Right renal pelvis (tissue), 4 donors: ENCODE measurements at places on chromosomes 12 and 14. TPM values are rescaled to one million over a fixed set of nuclear protein-coding genes. Genes with fewer than 3 reads are reported as not detected.

DNA sequence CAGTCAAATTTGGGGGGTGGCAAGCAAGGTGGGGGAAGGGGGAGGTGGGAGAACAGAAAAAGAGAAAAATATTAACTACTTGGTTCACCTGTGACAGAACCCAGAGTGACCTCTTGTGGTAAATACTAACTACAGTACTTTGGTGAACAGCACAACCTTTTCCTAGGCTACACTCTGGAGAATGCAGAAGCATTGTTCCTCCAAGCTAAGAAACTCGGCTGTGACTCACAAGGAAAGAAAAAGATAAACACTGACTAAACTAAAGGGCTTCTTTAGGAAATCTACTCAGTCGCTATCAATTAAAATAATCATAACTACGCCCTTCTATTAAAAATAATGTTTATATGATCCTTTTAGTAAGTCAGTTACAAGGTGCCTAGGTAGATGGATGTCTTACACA lies 5.4 kb downstream of the KCNH5 start:
- DNase-seq: peak; percentile 12

GRCh38 chr12:27564612-27565213 lies 40.7 kb downstream of the PPFIBP1 start:
- DNase-seq: no peak

DNA sequence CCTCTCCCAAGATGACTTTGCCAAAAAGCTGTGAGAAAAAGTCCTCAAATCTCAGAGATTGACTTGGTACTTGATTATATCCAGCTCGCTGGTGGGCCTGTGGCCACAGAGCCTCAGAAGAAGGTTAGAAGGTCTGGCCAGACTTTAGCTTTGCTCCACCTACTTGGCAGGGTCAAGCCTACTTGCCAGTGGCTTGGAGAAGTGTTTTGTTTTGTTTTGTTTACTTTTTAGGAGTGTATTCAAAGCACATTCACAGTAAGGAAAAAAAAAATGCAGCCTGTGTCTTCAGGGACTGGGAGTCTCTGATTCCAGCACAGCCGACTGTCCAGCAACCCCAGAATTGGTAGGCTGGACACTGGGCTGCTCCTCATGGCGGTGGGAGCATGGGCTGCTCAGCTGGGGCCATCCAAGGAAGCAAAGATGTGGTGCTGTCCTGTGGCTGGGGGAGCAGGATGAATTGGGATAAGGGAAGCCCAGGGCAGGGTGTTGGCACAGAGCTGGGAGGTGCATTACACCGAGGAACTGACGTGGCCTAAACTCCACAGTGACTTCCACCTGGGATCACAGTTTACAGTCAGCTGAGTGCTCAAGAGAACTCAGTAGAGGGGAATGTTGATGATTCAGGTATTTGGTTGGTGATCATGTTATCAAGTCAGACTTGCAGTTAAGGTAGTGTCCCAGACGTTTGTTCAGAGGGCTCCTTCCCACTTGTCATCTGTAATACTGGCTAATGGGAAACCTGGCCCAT lies 73.5 kb downstream of the PPP2R5C start:
- no peak for DNase-seq

- DNase-seq: no peak
Measured at GRCh38 chr12:114760151-114760877, 76.3 kb upstream of the TBX3 start.

- DNase-seq: no peak
Measured at GRCh38 chr14:51613416-51613815, 38.3 kb upstream of the FRMD6 start.

DNA sequence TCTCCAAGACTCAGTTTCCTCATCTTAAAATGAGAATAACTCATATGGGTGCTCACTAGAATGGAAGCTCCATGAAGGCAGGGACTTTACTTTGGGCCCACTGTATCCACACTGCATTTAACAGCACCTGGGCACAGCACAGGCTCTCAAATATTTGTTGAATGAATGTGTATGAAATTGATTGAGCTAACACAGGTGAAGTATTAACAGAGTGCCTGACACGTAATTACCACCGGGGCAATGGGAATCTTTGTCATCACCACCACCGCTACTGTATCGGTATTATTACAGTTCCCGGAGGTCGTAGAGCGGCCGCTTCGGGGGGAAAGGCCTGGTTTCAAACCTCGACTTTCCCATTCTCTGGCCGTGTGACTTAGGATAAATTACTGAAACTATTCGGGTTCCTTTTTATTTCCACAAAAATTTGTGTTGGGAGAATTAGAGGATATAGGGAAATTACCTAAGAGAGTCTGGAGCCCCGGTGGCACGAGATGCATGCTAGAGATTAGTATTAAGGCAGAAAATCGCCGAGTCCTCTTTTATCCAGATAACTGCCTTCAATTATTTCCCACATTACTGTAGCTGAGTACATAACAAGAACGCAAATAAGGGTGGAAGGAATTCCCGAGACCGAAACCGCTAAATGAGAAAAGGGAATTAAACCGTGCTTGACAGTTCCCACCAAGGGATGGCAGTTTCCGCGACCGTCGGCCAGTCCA lies 1.0 kb upstream of the RIC8B start:
- DNase-seq: no peak

DNA sequence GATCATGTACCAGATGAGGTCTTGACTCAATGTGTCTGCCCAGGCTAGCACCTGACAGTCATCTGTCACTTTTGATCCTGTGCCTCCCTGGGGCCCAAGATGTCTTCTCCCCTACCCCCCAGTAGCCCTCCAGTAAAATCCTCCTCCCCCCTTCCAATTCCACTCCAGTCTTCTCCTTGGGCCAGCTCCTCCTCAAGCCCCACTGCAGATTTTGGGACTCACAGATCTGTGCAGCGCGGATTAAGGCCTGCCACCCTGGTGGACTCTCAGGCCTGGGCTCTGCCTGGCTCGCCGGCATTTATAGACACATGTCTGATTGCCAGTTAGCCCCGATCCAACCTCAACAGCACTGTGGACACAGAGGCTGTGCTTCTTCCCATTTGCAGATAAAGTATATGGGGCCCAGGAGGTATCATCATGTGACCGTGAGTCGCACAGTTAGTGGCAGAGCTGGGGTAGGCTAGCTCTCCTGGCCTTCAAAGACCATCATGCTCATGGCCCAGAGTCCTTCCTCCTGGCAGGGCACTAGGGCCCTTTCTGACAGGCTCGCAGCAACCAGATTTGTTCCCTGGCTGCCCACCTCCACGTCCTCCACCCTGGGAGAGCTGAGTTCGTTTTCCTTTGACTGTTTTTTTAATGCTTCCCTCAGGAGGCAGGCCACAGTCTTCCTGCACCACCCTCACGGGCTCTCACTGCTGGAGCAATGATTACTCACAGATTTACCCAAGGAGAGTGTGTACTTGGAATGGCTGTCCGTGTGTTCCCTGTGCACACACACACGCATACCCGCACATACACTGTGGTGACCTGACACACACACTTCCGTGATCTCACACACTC lies 98.3 kb upstream of the DIO3 start:
- no peak for DNase-seq

- DNase-seq: no peak
Measured at GRCh38 chr14:72663076-72663487, 230.8 kb downstream of the DPF3 start.

- DNase-seq: no peak
Measured at GRCh38 chr14:65549429-65549828, 136.9 kb downstream of the FUT8 start.

DNA sequence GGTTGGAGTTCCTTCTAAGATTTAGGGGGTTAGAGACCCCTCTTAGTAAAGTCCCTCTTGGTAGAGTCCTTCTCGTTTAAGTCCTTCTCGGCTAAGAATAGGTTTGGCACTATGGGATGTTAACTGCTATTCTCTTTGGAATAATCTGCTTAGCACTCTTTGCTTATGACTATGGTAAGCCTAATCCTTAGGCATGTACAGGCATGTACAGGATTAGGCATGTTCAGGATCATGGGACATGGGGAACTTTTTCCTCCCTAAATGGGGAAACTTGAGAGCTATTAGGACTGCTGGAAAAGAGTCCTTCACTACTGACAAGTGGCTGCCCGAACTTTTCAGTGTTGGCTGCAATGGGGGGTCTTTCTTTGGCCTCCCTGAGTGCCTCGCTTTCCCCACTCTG lies 193.3 kb downstream of the TMEM117 start:
- DNase-seq: no peak

GRCh38 chr12:1540690-1541089 lies 53.7 kb downstream of the FBXL14 start:
- no peak for DNase-seq

DNA sequence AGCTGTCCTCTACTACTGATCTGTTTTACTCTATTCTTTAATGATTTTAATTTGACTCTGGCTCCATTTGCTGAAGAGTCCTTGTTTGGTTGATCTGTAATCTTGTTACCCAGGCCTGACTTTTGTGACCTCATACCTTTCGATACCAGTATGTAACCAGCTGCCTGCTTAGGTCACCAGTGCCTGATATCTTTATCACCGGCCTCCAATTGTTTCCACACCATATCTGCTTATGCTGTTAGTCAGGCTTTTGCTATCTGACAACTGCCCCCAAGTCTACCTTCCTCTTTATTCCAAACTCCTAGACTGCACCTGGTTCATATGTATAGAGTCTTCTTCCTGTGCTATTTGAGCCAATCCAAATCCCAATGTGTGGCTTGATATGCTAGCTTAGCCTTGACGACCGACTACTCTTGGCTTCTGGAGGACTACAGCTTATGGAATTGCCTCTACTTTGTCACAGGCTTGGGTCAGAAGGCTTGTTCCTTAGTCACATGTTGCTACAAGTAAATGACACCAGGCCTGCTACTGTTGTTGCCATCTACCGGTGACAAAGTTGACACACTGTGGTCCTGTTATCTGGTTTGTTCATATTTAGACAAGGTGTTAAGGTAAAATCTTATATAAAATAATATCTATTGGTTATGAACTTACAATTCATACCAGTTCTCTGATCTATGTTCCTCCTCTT lies 193.9 kb downstream of the TRHDE start:
- no peak for DNase-seq

DNA sequence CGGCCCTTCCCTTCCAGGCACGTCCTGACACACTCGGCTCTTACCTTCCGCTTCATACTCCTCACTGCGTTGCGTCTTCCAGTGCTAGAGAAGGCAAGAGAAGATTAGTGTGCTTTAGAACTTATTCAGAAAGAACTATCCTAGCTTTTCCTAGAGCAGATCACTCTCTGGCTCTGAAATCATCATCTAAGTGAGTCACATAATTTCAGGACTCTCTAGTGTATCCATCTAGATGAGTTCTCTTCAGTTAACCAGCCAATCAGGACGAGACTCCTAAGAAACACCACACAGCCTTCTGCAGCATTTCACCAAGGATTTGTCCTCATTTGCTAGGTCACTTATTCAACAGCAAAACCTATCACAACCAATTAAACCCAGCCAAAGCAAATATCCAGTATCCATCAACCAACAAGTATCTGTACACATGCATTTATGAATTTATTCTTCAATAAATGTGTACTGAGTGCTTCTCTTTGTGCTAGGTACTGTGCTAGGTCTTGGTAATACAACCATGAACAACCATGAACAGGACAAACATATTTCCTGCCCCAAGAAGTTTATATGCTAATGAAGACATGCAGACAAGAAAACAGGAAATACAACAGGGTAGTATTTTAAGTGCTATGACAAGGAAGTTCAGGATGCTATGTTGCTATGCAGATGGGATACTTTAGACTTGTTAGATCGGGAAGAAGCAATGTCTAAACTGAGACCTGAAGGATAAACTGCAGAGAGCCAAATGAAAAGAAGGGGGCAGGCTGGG lies 52.1 kb downstream of the NIN start:
- DNase-seq: no peak

DNA sequence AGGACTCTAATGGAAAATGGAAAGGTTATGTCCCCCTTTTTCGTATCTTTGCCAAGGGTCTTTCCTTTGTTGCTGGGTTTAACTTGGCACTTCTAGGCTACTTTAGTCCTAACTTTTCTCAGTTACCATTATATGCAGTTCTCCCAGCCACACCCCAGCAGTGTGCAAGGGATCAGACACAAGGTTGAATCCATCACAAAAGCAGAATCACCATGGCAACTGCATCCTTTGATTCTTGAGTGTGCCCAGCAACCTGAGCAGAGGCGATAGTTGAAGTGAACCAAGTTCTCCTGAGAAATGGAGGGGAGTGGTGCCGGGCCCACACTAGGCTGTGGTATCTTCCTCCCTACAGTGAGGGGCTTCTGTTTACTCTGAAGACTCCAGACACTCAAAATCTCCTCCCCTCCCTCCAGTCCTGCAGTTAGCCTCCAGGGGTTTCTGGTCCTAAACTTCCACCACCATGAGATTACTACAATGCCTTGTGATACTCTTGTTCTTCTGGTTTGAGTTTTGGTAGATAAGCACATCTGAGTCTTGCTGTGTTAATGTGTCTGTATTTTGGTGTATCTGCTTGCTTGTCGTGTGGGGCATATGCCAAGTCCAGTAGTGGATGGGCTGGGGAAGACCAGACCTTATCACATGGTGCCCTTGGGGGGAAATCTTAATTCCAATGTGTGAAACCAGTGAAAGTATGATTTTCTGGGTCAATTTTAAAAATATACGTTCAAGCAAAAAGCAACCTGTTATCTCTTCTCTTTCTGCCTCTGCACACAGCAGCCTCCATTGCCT lies 183.9 kb downstream of the CACNA1C start:
- no peak for DNase-seq

- DNase-seq: no peak
Measured at GRCh38 chr14:33254861-33255395, 316.2 kb downstream of the NPAS3 start.

DNA sequence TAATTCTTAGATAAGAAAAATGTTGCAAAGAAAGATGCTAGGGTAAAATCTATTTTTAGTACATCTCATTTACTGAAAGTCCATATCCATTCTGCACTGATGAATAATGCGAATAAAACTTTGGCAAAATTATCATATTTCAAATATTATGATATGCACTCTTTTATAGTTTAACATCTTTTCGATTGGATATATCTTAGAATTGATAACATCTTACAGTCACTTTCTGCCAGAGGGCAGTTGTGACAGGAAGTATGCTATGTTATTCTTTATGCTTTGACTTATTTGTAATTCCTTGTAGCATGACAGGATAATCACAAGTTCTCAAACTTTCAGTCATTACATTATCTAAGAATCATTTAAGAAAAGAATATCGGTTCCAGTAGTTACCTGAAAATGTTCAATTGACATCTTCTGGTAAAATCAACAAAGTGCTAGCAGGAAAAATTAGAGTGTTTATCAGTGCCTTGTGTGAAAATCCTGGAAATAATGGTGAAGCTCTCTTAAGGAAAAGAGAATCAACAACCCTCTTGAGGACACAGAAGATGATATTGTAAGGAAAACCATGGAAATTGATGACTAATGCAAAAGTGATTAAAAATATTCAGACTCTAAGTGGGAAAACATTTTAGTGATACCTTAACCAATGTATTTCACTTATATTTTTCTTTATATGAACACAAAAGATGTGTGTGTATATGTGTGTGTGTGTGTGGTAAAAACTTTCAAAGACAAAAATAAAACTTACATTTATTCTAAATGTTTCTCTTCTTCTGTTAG lies 95.5 kb downstream of the SLC6A15 start:
- no peak for DNase-seq

STAC3 gene
- polyA plus RNA-seq: 4.5 TPM

APOF gene
- polyA plus RNA-seq: 0.11 TPM

PLEKHD1 gene
- polyA plus RNA-seq: 5.6 TPM

PLCZ1 gene
- polyA plus RNA-seq: 1.7 TPM

HOXC6 gene
- polyA plus RNA-seq: 31.7 TPM

PPP1R3E gene
- polyA plus RNA-seq: 24.5 TPM
